ENCODE measurements at places on chromosomes 4 and X.

DNA sequence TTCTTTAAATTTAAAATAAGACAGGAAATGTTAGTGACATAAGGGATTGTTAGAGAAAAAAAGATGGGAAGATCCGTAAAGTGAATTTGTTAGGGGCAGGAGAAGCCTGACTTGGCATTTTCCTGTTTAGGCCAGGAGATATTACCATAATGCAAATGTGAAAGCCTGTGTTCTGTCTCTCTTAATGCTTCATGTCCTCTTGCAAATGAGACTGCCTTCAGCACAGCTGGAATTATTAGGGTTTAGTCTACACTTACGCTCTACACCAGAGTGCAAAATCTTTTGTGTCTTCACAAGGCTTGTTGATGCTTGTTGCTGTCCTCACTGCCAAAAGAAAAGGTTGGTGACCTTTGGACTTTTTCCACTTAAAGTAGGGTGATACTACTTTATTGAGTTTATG is 56.8 kb downstream of the JADE1 start:
- no peak for DNase-seq

- no peak for DNase-seq
Measured at GRCh38 chrX:17587366-17587765, 149.9 kb upstream of the SCML1 start.

DNA sequence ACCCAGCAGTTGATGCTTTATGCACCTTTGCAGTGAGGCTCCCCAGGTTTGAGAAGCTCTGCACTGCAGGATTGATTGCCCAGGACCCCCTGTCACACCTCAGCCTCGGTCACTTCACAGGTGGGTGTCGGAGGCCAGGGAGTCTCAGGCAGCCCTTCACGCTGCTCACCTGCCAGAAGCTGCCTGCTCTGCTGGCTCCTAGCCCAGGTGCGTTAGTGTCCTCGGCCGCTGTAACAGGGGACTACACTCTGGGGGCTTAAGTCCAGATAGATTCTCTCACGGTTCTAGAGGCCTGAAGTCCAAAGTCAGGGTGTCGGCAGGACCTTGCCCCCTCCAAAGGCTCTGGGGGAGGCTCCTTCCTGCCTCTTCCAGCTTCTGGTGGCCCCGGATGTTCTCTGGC is 79.9 kb downstream of the CPZ start:
- DNase-seq: no peak

- peak; percentile 62 for DNase-seq
Measured at GRCh38 chr4:54971474-54971950, 153.9 kb downstream of the KDR start.

GRCh38 chr4:112063260-112063659 is 82.0 kb upstream of the FAM241A start:
- DNase-seq: no peak

- no peak for DNase-seq
Measured at GRCh38 chr4:15004739-15005301, 2.5 kb downstream of the CPEB2 start.

DNA sequence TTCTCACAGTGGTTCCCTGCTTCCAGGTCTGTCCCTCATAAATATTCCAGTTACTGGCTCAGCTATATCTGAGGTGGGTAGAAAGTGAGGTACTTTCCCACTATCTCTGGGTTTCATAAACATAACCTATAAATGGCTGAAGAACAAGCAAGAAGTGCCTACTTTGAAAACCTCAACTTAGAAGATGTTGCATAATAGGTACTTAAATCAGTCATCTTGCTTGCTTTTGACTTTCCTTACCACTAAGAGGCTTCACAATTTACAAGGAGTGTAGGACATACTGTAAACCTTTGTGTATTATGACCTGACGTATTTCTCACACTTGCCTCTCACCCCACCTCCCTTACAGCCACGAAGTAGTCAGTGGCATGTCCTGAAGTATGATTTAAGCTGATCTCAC is 145.9 kb downstream of the PCDH19 start:
- DNase-seq: no peak
